Mesendoderm (in vitro differentiated cells): ENCODE measurements at places on chromosomes 11 and 22.
A peak's percentile ranks its signal among the peaks of the same experiment; 100 is the strongest.

DNA sequence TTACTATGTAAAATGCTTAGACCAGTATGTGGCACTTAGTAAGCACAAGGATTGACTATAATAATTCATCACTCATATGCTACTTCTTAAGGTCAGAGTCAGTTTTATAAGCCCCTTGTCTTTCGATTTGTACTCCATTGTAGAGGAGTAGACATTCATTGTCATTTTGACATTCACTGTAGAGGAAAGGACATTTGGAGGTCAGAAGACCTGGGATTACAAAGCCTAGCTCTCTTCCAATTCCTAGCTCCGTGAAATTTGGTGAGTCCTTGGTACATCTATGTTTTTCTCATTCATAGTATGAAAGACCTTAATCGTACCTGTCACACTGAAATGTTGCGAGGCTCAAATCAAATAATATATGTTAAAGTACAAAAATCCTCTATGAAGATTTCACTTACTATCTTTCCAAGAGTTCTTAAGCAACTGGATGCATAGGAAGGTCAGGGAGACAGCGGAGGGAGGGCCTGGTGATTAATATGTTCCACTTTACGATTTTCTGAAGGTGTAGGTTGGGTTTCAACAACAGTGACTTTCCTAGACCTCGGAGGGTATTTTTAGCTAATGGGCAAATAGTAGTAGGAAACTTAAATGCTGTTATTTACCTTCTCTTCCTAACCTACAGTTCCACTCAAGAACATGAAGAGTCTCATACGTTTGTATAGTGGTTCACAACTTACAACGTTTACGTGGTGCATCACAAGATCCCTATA lies 1.4 kb upstream of the EMSY start:
- no peak for DNase-seq

GRCh38 chr11:132475026-132475425 lies 1057.3 kb downstream of the OPCML start:
- no peak for DNase-seq

DNA sequence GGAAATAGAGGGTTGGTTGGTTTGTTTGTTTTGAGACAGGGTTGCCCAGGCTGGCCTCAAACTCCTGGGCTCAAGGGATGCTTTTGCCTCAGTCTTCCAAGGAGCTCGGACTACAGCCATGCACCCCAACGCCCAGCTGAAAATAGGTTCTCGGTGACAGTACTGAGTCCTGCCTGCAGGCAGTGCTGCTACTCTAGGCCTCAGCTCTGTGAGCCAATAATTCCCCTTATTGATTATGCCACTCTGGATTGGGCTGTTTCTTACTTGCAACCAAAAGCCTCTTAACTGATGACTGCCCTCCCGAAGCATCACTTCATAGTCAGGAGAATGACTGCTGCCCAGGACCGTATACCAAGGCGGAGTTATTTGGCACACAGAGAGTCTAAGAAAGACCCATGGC lies 1.2 kb upstream of the C11orf16 start:
- DNase-seq: peak; percentile 51

GRCh38 chr11:46673713-46674462 lies 26.5 kb downstream of the ARHGAP1 start:
- DNase-seq: peak; percentile 22

- no peak for DNase-seq
Measured at GRCh38 chr11:15215005-15215404, 100.3 kb downstream of the INSC start.

DNA sequence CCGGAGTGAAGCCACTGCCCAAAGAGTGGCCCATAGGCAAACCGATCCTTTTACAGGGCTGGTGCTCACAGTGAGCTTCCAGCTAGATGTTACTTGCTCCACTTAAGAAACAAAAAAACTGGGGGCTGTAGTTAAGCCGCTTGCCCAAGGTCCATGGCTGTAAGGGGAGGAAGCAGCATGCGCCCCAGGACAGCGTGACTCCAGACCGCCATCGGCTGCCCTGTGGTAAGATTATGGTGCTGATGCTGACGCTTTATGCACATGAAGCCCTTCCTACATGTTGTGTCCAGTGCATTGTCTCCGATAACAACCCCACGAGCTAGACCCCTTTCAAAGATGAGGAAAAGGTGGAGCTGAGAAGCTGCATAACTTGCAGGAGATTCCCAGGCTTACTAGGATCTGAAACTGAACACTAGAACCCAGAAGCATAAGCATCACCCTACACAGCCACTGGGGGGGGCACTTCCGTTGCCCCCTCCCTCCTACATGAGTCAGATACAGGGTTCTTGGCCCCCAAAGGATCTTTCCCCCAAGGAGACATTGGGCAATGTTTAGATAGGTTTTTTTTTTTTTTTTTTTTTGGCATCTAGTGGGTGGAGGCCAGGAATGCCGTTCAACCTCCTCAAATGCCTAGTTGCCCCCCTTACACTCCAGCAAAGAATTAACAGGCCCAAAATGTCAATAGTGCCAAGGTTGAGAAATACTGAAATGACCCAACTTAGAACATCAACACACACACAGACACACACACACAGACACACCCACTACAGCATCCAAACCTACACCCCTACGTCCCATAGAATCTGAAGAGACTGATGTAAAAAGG lies 53.9 kb downstream of the MN1 start:
- peak; percentile 34 for DNase-seq

GRCh38 chr22:42308892-42309468 lies 38.5 kb upstream of the TCF20 start:
- DNase-seq: no peak

- peak; percentile 64 for DNase-seq
Measured at GRCh38 chr11:74570266-74571061, 21.9 kb upstream of the POLD3 start.

DNA sequence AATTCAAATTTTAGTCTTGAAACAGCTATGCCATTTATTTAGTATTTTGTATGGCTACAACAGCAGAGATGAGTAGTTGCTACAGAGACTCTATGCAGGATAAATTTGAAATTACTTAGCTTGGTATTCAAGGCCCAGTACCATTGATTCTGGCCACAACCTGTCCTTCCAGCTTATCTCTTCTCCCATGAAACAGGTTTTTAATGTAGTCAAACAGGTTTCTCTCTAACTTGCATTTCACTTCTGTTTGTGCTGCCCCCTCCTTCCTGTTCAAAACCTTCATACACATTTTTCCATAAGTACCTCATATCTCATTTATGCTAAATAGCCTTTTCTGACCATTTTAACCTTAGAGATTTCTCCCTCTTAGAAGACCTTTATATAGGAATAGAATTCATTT lies 3.3 kb downstream of the USP47 start:
- peak; percentile 56 for DNase-seq

DNA sequence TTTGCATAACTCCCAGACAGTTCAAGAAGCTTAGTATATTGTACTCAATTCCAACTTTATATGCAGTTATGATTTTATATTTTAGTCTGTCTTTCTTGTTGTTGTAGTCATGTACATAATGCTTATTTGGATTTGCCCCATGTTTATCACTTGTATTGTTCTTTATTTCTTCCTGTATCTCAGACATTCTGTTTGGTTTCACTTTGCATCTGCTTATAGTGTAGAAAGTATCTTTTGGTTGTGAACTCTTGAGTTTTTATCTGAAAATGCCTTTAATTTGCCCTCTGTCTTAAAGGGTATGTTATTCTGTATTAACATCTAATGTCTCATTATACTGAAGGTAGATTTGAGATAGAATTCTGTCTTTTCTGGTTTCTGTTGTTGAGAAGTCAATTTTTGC lies 275.4 kb downstream of the DYNC2H1 start:
- no peak for DNase-seq

GRCh38 chr22:37470087-37470445 lies 16.1 kb downstream of the MFNG start:
- DNase-seq: no peak

DNA sequence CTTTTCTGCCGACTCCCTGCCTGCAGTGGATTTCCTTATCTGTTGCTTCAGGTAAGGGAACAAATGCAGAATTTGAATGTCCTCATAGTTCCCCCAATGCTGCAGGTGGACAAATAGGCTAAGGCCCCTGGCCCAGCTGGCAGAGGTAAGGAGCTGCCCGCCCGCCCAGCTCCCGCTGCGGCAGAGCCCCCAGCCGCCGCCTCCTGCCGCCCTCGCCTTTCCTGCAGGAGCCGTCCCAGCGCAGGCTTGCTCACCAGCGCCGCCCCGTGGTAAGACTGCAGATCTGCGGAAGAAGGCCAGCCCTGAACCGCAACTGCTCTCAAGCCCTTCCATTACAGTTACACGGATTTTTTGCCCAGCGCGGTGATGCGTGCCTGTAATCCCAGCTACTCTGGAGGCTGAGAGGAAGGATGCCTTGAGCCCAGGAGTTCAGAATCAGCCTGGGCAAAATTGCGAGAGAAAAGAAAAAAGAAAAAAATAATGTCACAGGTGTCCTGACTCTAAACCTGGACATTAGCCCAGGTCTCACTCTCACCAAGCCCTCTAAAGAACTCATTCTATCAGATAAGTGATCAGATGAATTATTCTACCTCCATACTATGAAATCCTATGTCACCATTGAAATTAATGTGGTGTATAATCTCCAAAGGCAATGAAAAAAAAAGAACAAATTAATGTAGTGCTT lies 51.2 kb upstream of the EMID1 start:
- peak; percentile 79 for DNase-seq

DNA sequence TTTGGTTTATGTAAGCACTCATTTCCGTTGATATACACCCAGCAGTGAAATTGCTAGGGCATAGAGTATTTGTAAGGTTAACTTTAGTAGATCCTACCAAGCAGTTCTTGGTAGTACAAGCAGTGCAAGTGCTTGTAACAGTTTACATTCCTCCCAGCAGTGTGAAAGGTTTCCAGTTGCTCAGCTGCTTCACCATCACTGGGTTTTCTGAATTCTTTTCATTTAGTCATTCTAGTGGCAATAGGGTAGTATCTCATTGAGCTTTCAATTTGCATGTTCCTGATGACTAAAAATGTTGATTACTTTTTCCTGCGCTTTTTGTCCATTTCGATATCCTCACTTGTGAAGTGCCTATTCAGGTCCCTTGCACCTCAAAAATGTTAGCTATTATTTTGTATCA lies 34.3 kb downstream of the ZNF202 start:
- DNase-seq: peak; percentile 57

- DNase-seq: peak; percentile 92
Measured at GRCh38 chr11:34564406-34564805, 50.8 kb upstream of the ELF5 start.

DNA sequence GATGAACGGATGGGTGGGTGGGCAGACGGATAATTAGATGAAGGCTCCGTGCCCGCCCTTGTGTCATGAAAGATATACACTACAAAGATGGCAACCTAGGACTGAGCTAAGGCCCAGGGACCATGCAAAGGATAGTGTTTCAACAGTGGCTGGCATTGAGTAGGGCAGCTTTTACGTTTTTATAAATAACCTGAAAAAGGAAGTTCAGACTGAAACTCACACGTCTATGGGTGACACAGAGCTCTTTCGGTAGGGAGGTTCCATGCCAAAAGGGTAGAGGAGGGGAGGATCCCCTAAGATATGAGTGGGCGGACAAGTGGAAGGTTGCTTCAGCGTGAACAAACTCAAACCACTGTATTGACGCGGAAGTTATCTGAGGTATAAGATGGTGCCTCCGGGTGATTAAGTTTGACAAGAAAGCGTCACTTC lies 90.5 kb downstream of the UBASH3B start:
- no peak for DNase-seq

GRCh38 chr11:69916806-69917387 lies 97.7 kb upstream of the FGF3 start:
- no peak for DNase-seq

DNA sequence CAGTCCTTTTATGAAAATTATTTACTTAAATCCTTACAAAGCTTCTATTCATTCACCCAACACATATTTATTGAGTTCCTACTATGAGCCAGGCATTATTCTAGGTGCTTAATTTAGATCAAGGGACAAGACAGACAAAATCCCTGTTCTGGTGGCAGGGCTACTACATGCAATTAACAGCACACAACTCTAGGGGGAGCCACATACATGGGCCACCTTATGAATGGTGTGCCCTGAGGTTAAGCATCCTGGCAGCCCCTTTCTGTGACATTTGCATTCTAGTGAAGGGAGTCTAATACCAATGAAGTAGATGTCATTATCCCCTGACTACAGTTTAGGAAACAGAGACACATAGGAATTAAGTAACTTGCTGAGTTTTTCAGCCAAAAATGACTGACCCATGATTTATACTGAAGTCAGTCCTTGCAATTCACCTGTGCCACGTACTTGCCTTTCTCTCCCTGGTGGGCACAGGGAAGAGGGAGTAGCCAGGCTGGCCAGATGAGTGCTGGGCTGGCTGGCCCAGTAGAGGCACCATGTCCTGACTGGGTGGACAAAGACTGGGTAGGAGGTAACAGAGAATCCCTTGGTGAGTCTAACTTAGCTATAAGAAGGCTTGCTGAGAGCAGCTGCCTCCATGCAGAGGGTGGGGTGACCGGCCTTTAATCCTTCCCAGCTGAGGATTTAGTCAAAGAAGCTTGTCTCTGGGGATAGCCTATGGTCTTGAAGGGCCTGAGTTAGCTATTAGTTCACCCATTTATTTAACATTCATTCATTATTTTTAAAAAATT lies 52.0 kb upstream of the ELF5 start:
- DNase-seq: peak; percentile 62

- no peak for DNase-seq
Measured at GRCh38 chr11:55732936-55733335, 40.3 kb upstream of the OR5D13 start.

DNA sequence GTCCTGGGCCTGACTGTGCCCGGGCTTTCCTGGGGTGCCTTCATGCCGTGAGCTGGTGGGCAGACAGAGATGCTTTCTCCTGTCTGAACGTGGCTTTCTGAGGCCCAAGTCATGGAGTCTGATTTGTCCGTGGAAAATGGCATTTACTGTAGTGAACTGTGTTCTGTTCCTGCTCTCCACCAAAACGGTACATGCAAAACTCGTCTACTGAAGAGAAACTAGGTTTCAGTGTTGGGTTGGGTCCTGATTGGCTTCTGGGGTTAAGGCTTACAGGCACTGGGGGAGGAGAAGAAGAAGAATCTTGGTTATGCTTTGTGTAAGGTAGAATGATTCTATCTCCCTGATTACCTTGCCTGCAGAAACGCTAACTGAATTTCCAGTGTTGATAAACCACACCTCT lies 541.7 kb downstream of the NTM start:
- no peak for DNase-seq

- peak; percentile 42 for DNase-seq
Measured at GRCh38 chr22:29269230-29269604, 1.1 kb downstream of the EWSR1 start.

- DNase-seq: no peak
Measured at GRCh38 chr11:78630561-78631303, 56.1 kb upstream of the NARS2 start.

GRCh38 chr11:95549301-95549700 lies 240.3 kb downstream of the FAM76B start:
- DNase-seq: no peak

GRCh38 chr22:27133681-27134314 lies 476.4 kb downstream of the MIAT start:
- DNase-seq: peak; percentile 21
